ENCODE measurements at places on chromosomes 6 and 20.

DNA sequence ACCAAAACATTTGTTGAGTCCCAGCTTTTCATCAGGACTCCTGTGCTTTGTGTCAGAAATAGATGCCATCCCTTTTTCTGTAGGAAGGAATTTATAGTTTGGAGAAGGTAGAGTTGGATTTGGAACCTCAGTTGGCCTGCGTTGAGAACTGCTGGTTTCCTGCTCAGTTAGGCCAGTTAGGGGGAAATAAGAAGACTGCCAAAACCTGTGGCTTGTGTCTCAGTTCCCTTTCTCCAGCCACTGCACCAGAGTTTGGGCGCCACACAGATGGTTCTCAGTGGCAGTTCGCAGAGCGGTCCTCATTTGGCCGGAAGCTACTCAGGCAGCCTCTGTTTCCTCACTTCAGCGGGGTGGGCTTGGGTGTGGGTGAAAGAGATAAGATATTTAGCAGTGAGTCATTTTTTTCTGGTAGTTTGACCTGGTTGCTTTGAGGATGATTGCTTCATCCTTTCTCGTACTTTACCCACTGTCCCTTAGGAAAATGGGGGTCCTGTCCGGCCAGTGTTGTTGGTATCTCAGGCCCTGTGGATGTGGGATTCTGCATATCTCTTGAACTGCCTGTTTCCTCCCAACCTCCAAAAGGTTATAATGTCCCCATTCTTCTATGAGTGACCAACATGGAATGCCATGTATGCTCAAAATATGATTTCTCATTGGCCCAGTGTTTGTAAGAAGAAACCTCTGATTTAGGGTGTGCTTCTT is 53.7 kb downstream of the JARID2 start:
- DNase-seq, result no peak

DNA sequence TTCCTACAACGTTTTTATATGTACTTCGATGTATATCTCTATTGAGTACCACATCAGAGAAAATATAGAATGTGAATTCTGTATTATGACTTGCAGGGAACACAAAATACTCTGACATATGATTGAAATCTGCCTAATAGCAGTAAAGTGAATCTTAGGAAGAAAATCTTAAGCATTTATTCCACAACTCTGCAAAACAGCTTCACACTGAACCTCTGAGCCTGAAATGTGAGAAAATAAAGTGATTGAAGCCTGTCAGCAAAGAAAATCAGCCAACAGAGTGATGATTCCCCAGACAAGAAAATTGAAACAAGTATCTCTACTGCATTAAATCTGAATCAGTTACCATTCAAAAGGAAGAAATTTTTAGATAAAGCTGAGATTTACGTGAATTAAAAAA is 499.5 kb upstream of the RNF217 start:
- DNase-seq, result no peak

- DNase-seq, result no peak
Observed at GRCh38 chr6:134315189-134315588, 2.7 kb downstream of the SGK1 start.

GRCh38 chr6:1481286-1481685 is 91.9 kb downstream of the FOXF2 start:
- DNase-seq, result no peak

DNA sequence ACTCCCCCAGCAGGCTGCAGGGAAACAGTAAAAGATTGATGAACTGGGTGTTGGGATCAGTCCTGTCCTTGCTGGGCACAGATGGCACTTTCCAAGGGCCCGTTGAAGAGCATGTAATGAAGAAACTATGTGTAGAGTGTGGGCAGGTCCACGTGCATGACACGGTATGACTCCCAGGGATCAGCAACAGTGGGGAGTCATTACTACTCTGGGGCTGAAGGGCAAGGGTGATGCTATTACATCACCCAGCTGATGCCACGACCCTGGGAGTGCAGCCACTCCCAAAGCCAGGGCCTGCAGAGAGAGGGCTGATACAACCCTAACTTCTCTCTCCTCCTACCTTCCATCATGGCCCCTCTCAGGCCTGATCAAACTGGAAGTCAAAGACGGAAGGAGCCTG is 20.1 kb downstream of the KCNK17 start:
- DNase-seq, result no peak

- DNase-seq, result no peak
Observed at GRCh38 chr6:166662690-166663089, 35.6 kb upstream of the RPS6KA2 start.

DNA sequence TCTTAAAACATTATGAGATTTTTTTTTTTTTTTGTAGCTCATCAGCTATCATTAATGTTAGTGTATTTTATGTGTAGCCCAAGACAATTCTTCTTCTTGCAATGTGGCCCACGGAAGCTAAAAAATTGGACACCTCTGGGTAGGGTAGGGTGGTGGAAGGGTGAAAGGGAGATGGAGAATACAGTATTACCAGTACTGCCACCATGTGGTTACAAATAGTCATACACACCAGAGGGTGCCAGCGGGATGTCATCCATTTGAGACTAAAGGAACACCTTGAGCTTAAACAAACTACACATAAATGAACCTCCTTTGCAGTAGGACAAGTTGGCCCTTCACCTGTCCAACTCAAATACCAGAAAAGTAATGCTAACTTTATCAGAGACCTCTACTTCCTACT is 601.9 kb downstream of the HTR1B start:
- DNase-seq, result no peak

GRCh38 chr20:25187220-25187619 is 8.3 kb upstream of the ENTPD6 start:
- no peak for DNase-seq

DNA sequence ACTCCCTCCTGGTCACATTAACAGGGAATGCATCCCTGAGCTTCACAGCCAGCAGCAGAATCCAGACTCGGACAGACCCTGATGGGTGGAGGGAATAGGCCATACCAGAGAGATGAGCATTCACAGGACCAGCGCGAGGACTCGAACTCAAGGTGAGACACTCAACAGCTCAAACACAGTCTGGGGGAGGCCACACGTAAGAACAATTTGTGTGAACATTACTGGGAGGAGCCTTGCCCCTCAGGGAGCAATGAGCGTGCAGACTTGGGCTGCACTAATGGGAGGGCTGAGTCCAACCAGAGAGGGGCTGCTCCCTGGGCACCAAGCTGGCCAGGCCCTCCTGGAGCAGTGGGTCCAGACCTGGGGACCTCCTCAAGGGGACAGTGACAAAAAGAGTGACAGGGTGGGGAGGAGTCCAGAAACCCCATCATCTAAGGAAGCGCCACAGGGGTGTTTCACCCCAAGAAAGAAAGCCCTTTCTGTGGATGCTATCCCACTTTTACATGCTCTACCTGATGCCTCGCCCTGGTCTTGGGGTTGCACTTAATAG is 118.4 kb downstream of the MRPL14 start:
- peak; percentile 16 for DNase-seq

- DNase-seq, result no peak
Observed at GRCh38 chr20:4876301-4876700, 125.0 kb downstream of the SLC23A2 start.

GRCh38 chr6:44456070-44456965 is 68.8 kb downstream of the CDC5L start:
- no peak for DNase-seq

DNA sequence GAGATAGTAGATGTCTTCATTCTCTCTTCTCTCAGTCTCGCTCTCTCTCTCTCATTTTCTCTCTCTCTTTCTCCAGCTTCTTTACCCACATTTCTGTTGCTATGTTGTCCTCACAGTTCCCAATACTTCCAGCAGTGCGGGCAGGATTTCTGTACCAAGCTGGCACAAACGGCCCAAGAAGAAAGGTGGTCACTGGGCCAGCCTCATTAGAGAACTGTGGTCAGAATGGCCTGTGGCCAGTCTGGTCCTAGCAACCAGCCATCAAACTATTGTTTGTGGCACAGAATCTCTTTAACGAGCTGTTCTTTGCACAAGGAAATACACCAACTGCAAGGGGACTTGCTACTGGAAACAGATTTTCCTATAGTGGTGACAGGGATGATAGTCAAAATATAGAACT is 81.3 kb downstream of the SEL1L2 start:
- no peak for DNase-seq

DNA sequence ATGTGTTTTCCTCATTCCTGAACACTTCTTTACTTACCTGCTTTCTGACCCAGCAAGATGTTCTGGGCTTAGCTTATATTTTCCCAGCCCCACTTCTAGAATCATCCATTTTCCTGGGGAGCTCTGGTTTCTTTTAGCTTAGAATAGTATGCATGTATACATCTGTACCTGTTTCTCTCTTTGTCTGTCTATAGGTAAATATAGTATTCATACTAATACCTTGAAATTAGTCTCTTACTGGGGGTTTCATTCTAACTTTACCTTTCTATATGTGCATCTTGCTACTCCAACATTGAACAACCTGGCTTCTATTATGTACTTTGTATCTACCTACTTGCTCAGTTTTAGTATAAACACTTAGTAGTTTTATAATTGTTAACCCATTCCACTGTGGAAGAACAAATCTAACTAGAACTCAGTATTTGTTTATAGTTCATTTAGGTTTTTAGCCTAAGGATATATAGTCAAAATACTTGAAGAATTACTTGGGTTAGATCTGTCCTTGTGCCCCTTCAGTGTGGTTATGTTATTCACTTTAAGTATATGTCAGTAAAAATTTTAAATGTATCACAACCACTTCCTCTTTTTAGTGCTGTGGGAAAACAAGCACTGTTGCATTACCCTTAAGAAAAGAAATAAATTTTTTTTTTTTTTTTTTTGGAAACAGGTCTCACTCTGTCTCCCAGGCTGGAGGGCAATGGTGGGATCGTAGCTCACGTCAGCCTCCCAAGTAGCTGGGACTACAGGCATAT is 54.0 kb downstream of the ASXL1 start:
- DNase-seq, result no peak

GRCh38 chr6:102501615-102502014 is 1108.1 kb downstream of the GRIK2 start:
- no peak for DNase-seq

DNA sequence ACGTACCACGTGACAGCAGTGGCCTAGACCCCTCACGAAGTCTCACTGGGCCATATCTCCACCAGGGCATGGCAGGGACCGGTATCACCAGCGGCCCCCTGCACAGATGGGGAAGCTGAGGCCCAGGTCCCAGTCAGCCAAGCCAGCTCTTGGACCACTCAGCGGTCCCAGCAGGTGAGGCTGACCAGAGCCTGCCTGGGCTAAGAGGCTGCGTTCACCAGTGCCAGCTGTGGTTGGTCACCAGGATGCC is 2.6 kb upstream of the MRGBP start:
- no peak for DNase-seq

- peak; percentile 87 for DNase-seq
Observed at GRCh38 chr20:5529331-5530148, 212.8 kb upstream of the PROKR2 start.

GRCh38 chr6:50602292-50602691 is 111.0 kb upstream of the TFAP2D start:
- no peak for DNase-seq

GRCh38 chr6:134454794-134455193 is 136.9 kb upstream of the SGK1 start:
- DNase-seq, result no peak

DNA sequence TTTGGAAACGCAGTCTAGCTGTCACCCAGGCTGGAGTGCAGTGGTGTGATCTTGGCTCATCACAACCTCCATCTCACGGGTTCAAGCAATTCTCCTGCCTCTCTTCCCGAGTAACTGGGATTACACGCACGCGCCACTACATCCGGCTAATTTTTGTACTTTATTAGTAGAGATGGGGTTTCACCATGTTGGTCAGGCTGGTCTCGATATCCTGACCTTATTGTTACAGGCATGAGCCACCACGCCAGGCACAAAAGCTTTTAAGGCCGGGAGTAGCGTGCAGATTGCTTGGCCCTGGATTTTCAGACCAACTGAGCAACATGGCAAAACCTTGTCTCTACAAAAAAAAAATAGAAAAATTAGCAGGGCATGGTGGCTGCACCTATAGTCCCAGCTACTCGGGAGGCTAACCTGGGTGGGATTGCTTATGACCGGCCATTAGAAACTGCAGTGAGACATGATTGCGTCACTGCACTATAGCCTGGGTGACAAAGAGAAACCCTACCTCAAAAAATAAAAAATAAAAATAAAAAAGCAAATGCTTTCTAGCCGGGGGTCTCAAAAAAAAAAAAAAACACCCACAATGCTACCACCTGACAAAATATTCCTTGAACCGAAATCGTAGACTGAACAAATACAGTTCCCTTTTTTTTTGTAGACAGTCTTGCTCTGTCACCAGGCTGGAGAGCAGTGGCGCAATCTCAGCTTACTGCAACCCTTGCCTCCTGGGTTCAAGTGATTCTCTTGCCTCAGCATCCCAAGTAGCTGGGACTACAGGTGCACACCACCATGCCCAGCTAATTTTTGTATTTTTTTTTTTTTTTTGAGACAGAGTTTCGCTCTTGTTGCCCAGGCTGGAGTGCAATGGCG is 15.0 kb downstream of the RBM39 start:
- no peak for DNase-seq

GRCh38 chr6:72683797-72684196 is 61.9 kb downstream of the KCNQ5 start:
- no peak for DNase-seq

GRCh38 chr6:16759181-16759645 is 2.0 kb downstream of the ATXN1 start:
- no peak for DNase-seq

- no peak for DNase-seq
Observed at GRCh38 chr6:143363299-143363698, 87.2 kb downstream of the ADAT2 start.

GRCh38 chr6:113574147-113574546 is 283.0 kb upstream of the MARCKS start:
- DNase-seq, result no peak

DNA sequence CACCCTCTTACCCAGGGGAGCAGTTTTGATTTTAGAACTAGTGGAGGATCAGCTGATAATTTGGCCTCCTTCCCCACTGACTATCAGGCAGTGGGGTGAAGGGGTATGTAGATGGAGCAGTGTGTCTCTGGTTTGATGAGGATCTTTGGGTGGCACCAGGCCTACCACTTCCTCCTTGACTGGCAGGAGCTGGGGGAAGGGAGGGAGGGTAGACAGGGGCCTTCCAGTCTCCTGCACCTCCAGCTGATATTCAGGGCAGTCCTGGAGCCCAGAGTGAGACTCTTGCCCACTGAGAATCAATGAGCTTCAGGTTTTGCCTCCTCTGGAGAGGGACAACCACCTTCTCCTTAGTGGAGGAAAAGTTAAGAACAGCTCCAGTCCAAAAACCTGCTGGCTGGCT is 3.2 kb downstream of the DEF6 start:
- no peak for DNase-seq

DNA sequence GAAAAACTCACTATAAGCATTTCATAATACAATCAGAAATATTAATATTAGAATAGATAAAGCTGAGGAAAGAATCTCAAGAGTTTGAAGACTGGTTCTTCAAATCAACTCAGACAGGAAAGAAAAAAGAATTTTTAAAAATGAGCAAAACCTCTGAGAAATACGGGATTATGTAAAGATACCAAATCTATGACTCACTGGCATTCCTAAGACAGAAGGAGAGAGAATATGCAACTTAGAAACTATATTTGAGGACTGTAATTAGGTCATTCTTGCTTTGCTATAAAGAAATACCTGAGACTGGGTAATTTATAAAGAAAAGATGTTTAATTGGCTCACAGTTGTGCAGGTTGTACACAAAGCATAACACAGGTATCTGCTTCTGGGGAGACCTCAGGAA is 665.1 kb downstream of the RNF144B start:
- DNase-seq, result no peak

- DNase-seq, result no peak
Observed at GRCh38 chr6:65450451-65450850, 256.6 kb downstream of the EYS start.

All from omental fat pad (tissue), 4 donors.